ENCODE measurements at places on chromosomes 11 and 22. TPM values are rescaled to one million over a fixed set of nuclear protein-coding genes. Genes with fewer than 3 reads are reported as not detected.

Gene EFEMP2
- 8.5 TPM for total RNA-seq

Gene PTH
- not detected for total RNA-seq

Gene TRAF6
- 9.8 TPM for total RNA-seq

Gene PAX6
- total RNA-seq, result not detected

Gene NXPE4
- not detected for total RNA-seq

Gene SOX10
- total RNA-seq, result not detected

Gene CFAP300
- total RNA-seq, result not detected

Gene MMP3
- not detected for total RNA-seq

Gene KDM4E
- total RNA-seq, result not detected

Gene F2
- not detected for total RNA-seq

Gene RBMXL2
- total RNA-seq, result not detected

Gene TTLL8
- not detected for total RNA-seq

Gene OR52N4
- 0.40 TPM for total RNA-seq

Gene OR51B2
- total RNA-seq, result not detected

Gene OR52B6
- total RNA-seq, result not detected

Gene DEPDC7
- 3.4 TPM for total RNA-seq

Gene SYCE3
- total RNA-seq, result 1.9 TPM

Gene NPAS4
- total RNA-seq, result 0.16 TPM

Gene AASDHPPT
- total RNA-seq, result 58.5 TPM

Gene OR56A3
- not detected for total RNA-seq

Gene PRG2
- 0.54 TPM for total RNA-seq

Gene KIAA1671
- 11.3 TPM for total RNA-seq

Gene PHETA2
- total RNA-seq, result 1.5 TPM

Gene CCDC87
- total RNA-seq, result 0.16 TPM

Gene RAG2
- total RNA-seq, result not detected

Gene PTPN5
- not detected for total RNA-seq

Gene DNAJB7
- total RNA-seq, result not detected

Data from activated naive CD8-positive, alpha-beta T cell treated with anti-CD3 and anti-CD28 coated beads for 36 hours (primary cell).